ENCODE measurements at places on chromosomes 5 and 9. TPM values are rescaled to one million over a fixed set of nuclear protein-coding genes. Genes with fewer than 3 reads are reported as not detected.

Gene SCGB3A1
- total RNA-seq, result 1.5 TPM

Gene ZFAND5
- 240 TPM for total RNA-seq

Gene RNF183
- not detected for total RNA-seq

Gene AGXT2
- total RNA-seq, result not detected

Gene SPATA31A3
- not detected for total RNA-seq

Gene MELK
- not detected for total RNA-seq

Gene C6
- total RNA-seq, result not detected

Gene IL17B
- total RNA-seq, result not detected

Gene CERCAM
- 65.9 TPM for total RNA-seq

Gene TCOF1
- total RNA-seq, result 34.5 TPM

Gene TMOD1
- total RNA-seq, result 38.2 TPM

Gene SLC1A3
- 521 TPM for total RNA-seq

Gene PCDHB14
- 12.3 TPM for total RNA-seq

Gene PCDHB8
- total RNA-seq, result 12.7 TPM

Gene KIF4B
- 0.63 TPM for total RNA-seq

Gene C9orf43
- total RNA-seq, result 2.1 TPM

Gene SPATA6L
- total RNA-seq, result 35.5 TPM

Gene GZMA
- 1.3 TPM for total RNA-seq
